ENCODE measurements at places on chromosomes 7 and 10. TPM values are rescaled to one million over a fixed set of nuclear protein-coding genes. Genes with fewer than 3 reads are reported as not detected.

Gene HOXA7
- total RNA-seq: 7.0 TPM

Gene HPSE2
- total RNA-seq: 3.8 TPM

Gene CREB5
- 0.88 TPM for total RNA-seq

Gene LRRC18
- total RNA-seq: not detected

Gene VAX1
- total RNA-seq: not detected

Gene TDRD1
- total RNA-seq: 1.7 TPM

Gene PARD3
- 47.9 TPM for total RNA-seq

Gene AIFM2
- total RNA-seq: 25.2 TPM

Gene LIPJ
- total RNA-seq: not detected

Gene SUN3
- total RNA-seq: not detected

Gene CPA2
- total RNA-seq: not detected

Gene SSC4D
- not detected for total RNA-seq

Gene ATRNL1
- 4.4 TPM for total RNA-seq

Gene SLC26A5
- not detected for total RNA-seq

Gene HMX3
- total RNA-seq: not detected

Gene PGAM2
- 1.2 TPM for total RNA-seq

Gene EGR2
- total RNA-seq: 5.0 TPM

Gene ANXA8L1
- not detected for total RNA-seq

Gene TUBAL3
- total RNA-seq: 75.2 TPM

Gene RPS24
- total RNA-seq: 999 TPM

Gene LRIT1
- not detected for total RNA-seq

Gene SFTPA1
- not detected for total RNA-seq

Gene EDRF1
- total RNA-seq: 24.3 TPM
